Stimulated activated CD8-positive, alpha-beta memory T cell treated with anti-CD3 and anti-CD28 coated beads, Interleukin-4, amount 100 ng/mL, for 1 hour (primary cell): ENCODE measurements at places on chromosomes 2 and 18.

DNA sequence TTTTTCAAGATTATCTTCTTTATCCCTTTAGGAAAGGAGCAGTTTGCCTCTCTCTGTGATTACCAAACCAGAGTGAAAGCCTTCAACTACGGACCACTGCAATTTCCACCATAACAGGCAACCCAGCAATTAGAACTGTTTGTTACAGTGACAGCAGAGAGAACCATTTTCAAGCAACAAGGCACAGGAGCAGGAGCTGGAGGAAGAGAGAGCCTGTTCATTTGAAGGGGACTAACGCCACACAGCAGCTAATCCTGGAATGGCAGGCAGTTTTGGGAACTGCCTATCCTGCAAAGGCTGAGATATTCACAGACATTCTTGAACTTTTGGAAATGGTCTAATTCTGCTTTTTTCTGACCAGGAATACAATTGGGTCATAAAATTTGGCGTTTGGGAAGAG is 1541.9 kb upstream of the PIK3C3 start:
- DNase-seq = no peak

DNA sequence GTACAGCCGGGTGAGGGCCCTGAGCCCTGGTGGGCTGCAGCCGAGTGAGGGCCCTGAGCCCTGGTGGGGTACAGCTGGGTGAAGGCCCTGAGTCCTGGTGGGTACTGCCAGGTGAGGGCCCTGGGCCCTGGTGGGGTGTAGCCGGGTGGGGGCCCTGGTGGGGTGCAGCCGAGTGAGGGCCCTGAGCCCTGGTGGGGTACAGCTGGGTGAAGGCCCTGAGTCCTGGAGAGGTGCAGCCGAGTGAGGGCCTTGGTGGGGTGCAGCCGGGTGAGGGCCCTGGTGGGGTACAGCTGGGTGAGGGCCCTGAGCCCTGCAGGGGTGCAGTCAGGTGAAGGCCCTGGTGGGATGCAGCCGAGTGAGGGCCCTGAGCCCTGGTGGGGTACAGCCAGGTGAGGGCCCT is 37.5 kb downstream of the CTDP1 start:
- no peak for DNase-seq

DNA sequence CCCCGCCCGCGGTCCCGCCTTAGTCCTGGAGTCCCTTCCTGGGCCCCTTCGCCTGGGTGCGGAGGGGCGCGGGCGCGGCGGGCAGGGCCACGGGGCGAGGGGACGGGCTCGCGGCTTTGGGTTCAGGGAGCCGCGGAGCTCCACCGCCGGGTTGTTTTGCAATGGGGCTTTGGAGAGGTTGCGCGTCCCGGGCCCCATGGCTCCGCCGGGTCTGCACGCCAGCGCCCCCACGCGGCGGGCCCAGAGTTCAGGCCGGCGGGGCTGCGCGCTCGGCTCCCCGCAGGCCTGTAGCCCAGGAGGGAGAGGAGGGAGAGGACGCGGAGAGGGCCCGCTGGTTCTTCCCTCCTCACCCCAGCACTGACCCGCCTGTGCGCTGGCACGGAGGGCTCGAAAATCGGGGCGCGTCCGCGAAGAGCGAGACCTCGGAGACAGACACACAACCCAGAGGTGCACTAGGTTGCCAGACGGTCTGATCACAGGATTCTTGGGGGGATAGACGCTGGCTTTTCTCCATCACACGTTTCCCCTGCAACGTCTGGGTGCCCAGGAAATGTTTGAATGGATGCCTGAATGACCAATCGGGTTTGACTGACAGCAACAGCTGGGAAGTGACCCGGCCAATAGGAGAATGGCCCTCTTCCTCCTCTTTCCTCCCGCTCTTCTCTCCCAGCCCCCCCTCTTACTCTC is 4.9 kb upstream of the SIX2 start:
- no peak for DNase-seq

GRCh38 chr2:67322353-67323001 is 74.7 kb upstream of the ETAA1 start:
- DNase-seq = no peak

- no peak for DNase-seq
These were observed 242.2 kb downstream of the TGIF1 start for GRCh38 chr18:3692113-3692621.

GRCh38 chr2:231379266-231380215 is 16.0 kb upstream of the B3GNT7 start:
- DNase-seq = no peak

- no peak for DNase-seq
These were observed 59.1 kb upstream of the RTN4 start for GRCh38 chr2:55109219-55109891.

DNA sequence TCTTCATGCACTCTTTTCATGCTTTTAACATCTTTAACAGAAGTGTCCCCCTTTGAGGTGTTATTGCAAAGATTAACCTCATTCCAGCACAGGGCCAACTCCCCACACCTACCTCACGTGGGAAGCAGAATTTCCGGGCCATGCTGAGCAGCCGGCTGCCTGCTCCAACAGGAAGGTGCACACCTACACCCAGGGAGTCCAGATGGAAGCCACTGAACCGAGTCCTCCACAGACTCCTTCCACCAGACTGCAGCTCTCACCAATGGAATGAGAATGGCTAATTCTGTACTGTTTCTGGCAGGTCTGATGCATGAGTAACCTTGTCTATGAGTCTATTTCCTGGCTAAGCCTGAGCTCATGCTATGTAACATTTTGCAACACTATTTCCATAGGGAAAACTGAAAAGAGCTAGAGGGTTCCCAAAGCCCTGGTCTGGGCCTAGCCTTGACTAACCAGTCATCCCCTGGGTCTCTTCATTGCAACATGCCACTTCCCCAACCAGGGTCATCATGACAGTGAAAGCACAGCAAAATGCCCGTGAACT is 11.0 kb downstream of the ERFE start:
- DNase-seq = no peak

DNA sequence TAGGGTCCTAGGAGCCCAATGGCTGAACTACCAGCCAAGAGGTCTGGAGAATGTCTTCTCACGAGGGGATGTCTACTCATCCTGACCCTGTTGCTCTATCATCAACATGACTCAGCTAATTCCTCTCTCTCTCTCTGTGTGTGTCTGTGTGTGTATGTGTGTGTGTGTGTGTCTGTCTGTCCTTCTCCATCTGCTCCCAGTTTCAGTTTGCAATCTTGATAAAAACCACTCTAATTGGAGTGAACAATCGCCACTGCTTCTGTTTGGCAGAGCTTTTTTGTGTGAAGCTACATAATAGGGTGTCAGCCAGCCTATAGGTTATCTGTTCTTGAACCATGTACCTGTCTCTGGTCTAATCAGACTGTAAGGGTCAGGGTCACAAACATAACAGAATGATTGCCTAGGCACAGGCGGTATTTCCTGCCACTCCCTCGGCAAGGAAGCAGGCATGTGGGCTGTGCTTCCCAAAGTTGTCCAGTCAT is 219.8 kb downstream of the SH3BP4 start:
- no peak for DNase-seq

GRCh38 chr2:137031731-137032130 is 266.4 kb downstream of the THSD7B start:
- no peak for DNase-seq

DNA sequence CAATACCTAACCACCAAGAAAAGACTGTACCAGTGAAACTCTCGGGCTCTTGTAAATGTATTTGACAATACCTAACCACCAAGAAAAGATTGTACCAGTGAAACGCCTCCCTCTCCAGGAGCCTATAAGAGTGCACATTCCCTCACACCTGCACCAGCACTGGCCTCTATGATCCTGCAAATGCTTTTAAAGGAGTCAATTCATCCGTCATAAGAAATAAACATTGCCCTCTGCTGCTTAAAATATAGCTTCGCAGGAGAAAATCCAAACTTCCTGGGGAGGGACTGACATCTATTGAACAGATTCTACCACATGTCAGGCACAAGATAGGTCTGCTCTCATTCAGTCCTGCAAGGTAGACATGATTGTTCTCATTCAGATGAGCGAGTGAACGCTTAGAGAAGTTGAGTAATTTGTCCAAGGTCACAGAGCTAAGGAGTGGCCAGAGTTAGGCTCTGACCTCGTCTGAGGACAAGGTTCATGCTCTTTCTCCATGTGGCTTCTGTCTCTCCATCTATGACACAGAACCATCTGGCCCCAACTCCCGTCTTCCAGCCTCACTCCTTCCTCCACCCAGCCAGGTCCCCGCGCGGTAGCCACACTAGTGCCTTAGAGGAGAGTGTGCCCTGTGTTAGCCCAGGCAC is 38.7 kb downstream of the MCFD2 start:
- no peak for DNase-seq

DNA sequence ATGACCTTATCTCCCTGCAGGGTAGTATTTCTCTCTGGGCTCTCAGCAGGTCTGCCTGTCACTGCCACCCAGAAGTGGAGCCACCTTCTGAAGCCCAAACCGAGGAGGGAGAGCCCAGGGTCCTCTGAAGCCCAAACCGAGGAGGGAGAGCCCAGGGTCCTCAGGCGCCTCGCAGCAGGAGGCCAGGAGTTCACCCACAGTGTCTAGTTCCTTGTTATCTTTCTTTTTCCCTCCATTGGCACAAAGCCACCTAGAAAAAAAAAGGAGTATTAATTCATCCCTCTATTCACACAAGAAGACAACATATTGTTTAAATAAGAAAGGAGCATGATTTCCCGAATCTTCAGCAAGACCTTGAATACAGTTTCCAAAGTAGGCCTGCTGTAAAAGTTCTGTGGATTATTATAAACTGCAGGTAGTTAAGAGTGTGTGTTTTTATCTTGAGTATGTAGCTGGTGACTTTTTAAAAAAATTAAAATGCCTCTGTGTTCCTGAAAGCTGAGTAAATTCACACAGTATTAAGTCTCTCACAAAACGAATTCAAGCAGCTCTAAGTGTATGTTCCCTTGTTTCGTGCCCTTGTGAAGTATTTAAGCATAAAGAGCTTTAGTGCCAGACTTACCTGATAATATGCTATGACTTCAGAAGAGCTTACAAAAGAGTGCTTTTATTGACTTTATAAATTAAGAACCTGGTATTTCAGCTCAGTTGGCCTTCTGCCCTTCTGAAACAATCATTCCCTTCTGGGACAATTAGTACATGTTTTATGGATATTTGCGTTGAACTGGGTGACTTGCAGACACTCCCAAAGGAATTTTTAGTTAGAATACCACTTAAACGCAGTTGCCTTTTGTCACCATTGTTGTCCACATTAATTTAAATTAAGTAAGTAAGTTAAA is 11.7 kb upstream of the GRHL1 start:
- DNase-seq = no peak

DNA sequence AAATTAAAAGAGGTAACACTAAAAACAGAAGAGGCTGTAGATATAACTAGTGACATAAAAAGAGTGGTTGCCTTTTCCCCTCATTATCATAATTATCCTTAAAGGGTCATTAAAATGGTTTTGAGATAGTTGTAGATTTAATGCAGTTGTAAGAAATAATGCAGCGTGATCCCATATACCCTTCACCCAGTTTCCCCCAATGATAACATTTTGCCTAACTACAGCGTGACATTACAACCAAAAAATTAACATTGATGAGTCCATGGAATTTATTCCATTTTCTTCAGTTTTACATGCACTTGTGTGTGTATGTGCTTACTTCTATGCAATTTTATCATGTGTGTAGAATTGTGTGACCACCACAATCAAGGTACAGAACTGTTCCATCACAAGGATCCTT is 13.2 kb upstream of the RMND5A start:
- no peak for DNase-seq

DNA sequence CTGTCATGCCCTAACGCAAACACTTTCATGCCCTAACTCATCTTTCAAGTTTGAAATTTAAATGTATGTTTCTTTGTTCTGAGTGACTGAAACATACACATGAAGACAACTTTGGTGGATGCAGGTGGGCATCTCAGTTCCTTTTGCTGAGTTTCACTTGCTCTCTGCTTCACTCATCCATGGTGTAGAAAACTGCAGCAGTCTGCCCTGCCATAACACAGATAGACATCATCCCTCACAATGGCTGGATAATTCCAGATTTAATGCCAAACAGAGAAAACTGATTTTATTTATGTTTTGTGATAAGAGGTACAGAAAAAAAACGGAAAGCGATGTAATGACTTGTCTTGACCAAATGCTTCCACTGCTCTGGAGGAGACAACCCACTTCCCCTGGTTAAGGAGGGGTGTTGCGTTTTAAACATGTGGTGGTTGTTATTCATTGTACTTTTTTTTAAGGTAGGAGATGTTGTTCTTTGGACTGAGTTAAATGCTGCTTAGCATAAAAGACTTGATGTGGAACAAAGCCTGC is 70.4 kb downstream of the RHBDD1 start:
- no peak for DNase-seq

DNA sequence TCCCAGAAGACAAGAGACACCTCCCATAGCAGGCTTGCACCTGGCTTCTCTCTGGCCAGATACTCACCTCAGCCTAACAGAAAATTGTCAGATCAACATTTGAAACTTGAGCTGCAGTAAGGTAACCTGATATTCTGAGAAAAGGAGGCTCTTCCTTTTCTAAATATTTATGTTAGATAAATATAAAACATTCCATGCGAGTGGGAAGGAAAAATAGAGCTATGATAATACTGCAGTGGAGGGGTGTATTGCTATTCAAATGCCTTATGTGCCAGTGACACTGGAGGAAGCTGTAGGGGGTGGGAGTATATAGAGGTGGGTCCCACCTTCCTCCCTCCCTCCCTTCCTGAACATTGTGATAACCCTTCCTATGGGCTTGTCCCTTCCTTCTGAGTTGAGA is 515.5 kb upstream of the CHAC2 start:
- no peak for DNase-seq
